RKO (cell line): ENCODE measurements at places on chromosomes 1 and 21.

- no peak for DNase-seq
These were observed 43.0 kb downstream of the CRB1 start for GRCh38 chr1:197311081-197311480.

GRCh38 chr1:113041569-113042284 lies 31.3 kb upstream of the LRIG2 start:
- no peak for DNase-seq

- no peak for DNase-seq
These were observed 10.0 kb downstream of the LRRC40 start for GRCh38 chr1:70195342-70195741.

GRCh38 chr1:67485046-67485811 lies 55.0 kb upstream of the SERBP1 start:
- no peak for DNase-seq

GRCh38 chr1:115118611-115119010 lies 29.3 kb upstream of the TSPAN2 start:
- DNase-seq, result no peak

DNA sequence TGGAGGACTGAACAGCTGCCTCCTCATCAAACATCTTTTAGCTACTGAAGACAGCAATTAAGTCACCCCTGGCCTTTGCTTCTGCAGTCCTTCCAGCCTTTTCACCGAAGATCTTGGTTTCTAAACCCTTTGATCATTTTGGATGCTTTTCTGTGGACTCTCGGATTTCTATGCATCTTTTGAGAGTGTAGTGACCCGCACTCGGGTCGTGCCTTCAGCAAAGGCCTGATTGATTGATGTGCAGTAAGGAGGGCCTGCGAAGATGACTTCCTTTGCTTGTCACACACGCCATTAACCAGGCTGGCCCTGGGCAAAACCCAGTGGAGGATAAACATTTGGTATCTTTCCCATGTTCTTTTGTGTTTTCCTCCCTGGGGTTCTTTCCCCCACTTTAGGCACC lies 157.5 kb upstream of the CD34 start:
- DNase-seq, result no peak

GRCh38 chr1:230160957-230161771 lies 94.1 kb downstream of the GALNT2 start:
- no peak for DNase-seq
